Activated CD4-positive, alpha-beta T cell treated with anti-CD3 and anti-CD28 coated beads, Interleukin-2, amount 50 U/mL, for 1 hour (primary cell): ENCODE measurements at places on chromosomes 4 and X.

DNA sequence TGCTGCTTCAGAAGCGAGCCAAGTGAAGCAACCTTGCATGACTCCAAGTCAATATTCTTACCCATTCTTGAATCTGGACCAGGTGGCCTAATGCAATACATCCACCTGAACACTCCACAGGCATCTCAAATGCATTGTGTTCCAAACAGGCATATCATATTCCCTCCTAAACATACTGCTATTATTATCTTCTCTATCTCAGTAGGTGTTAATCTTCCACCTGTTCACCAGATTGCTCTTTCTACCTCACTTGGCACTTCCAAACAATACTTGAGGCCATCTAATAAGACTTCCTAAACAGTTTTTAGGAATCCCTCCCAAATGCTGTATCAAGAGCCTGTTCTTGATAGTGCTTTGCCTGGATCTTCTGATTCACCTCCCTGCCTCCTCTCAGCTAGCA is 90.7 kb downstream of the GPRIN3 start:
- DNase-seq: no peak

- DNase-seq: no peak
These were observed 165.5 kb downstream of the EFNB1 start for GRCh38 chrX:68994135-68994890.

GRCh38 chr4:85860066-85860740 is 385.3 kb downstream of the ARHGAP24 start:
- DNase-seq: no peak

- DNase-seq: no peak
These were observed 2.1 kb downstream of the HGFAC start for GRCh38 chr4:3443750-3444309.

DNA sequence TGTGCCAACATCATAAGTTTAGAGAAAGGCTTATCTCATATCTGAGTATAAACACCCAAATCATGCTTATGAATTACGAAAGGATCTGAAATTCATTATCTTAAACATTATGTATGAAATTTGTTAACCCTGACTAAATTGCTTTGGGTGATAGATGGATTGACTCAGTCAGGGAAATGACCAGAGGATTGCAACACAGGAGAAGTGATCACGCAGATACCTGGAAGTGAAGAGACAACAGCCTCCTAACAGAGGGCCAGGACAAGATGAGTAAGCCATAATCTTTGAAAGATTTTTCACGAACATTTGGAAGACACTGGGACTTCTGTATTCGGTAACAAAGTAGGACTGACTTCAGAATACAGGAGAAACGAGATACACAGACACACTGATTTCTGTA is 363.4 kb downstream of the DMD start:
- no peak for DNase-seq

DNA sequence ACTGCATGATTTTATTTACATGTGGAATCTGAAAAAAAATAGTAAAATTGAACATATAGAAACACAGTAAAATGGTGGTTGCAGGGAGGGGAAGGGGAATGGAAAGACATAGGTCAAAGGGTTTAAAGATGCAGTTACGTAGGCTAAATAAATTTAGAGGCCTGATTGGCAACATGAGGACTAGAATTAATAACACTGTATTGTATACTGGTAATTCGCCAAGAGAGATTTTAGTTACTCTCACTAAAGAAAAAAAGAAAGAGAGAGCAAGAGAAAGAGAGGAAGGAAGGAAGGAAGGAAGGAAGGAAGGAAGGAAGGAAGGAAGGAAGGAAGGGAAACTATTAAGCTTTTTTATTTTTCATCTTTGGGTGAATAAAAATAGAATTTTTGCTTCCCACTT is 488.1 kb downstream of the PCDH10 start:
- DNase-seq: no peak

- DNase-seq: no peak
These were observed 1844.5 kb downstream of the PCDH7 start for GRCh38 chr4:32564626-32565025.

- DNase-seq: no peak
These were observed 557.4 kb upstream of the FTHL17 start for GRCh38 chrX:31629195-31629594.

- DNase-seq: no peak
These were observed 69.9 kb upstream of the ESX1 start for GRCh38 chrX:104324461-104325212.

- no peak for DNase-seq
These were observed 84.9 kb upstream of the TAB3 start for GRCh38 chrX:30973784-30974427.

DNA sequence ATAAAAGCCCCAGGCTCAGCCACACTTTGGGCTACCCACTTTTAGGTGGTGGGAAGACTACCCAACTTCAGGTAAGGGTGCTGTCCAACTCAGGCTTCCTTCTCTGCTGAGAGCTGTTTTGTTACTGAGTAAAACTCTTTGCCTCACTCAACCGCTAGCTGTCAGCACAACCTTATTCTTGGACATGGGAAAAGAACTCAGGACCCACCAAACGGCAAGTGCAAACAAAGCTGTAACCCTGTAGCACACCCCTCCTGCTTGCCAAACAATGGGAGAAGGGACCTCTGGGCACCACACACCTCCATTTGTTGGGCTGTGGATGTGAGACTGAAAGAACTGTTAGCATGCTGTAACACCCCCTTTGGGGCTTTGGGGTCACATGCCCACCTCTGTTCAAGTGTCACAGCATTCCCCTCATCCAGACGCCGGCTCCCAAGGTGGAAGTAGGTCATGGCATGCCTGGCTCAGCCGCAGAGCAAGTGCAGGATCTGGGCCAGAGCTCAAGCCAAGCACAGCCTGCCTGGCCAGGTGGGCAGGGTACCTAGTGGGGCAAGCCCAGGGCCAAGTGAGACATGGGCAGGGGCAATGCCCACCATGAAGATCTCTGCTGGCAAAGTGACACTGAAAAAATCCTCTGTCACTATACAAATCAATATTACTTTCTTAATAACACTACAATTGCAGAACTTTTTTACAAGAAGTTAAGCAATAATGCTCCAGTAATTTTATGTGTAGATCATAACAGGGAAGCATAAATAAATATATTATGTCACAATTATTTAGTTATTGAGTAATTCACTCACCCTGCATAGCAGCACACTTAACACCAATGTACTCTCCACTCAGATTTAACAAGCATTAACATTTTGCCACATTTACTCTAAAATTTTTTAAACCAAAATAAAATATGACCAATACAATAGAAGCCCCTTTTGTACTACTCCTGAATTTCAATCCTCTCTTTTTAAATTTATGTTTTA is 107.2 kb downstream of the TBCK start:
- no peak for DNase-seq

GRCh38 chrX:116961872-116962582 is 499.3 kb upstream of the CT83 start:
- DNase-seq: no peak

DNA sequence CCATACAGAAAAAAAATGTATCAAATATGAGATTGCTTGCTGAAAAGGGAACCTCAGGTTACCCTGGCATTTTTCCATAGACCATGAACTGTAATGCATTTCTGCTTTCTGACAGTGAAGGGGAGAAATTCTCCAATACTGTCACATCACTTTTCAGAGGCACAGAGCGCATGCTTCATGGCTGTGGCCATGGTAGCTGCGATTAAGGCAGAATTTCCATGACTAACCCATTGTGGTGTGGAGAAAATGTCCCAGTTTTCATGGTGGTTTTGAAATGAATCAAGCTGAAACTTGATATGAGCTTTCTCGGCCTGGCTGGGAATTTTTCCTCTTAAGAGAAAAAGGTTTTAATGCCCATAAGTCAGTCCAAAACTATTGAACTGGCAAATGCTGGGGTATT is 39.5 kb upstream of the MAP3K15 start:
- no peak for DNase-seq

DNA sequence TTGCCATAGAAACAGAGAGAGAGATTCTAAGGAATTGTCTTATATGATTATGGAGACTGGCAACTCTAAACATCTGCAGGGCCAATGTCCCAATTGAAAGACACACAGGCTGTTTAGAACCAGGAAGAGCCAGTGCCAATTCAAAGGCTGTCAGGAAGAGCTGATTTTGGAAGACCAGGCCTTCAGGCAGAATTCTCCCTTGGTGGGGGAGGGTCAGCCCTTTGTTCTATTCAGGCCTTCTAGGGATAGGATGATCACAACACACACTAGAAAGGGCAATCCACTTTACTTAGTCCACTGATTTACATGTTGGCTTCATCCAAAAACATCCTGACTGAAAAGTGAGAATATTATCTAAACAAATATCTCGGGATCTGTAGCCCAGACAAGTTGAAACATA is 15.2 kb downstream of the C4orf46 start:
- DNase-seq: no peak

DNA sequence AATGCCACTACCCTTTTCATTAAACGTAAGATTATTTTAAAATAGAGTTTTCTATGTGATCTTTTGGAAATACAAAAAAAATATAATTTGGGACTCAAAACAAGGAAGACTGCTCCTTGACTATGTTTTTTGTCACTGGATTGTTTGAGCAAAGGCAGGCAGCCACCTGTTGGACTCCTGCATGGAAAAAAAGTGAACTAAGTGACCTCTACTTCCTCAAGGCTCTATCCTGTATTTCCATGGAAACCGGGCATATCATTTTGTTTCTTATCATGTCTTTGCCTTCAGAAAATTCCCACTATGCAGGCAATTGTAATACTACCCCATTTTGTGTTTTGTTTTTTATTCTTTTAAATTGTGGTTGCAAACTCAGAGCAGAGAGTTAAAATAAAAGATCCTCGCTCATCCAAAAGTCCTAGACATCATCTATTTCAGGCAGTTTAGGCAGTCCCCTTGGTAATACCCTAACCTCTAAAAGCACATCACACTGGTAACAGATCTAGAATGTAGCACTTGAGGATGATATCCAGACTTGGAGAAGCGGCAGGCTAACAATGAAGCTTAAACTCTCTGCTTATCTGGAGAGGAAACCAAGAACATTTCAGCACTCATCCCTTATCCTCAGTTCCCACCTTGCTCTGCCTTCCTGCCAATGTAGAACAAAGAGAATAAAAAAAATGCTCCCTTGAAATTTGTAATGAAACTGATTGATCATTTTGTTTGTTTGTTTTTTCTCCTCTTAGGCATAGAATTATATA is 165.7 kb downstream of the BANK1 start:
- DNase-seq: no peak

GRCh38 chrX:130772105-130772775 is 130.8 kb downstream of the ENOX2 start:
- no peak for DNase-seq

- no peak for DNase-seq
These were observed 120.2 kb upstream of the PJA1 start for GRCh38 chrX:69285401-69285877.
